Effector CD8-positive, alpha-beta T cell (primary cell): ENCODE measurements at places on chromosomes 3 and 15.

- DNase-seq, result no peak
Observed at GRCh38 chr3:194986208-194987043, 284.5 kb downstream of the XXYLT1 start.

GRCh38 chr15:71249986-71250385 lies 134.7 kb downstream of the THSD4 start:
- DNase-seq, result no peak

DNA sequence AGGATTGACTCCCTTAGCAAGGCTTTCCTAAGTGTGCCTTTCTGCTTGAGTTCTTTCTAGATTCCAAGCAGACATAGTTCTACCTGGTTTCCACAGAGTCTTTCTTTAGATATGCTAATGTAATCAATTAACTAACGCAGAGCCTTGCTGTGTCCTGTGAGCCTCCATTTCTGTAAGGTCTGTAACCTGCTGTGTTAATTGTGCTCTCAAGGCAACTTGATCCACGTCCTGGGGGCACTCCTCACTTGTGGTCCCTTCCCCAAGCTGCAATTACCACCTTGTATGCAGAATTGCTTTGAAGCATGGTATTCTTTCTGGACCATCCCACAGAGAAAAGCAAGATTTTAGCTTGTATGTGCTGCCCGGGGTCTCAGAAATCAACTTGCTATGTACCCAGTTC lies 29.5 kb upstream of the THSD4 start:
- DNase-seq, result no peak

DNA sequence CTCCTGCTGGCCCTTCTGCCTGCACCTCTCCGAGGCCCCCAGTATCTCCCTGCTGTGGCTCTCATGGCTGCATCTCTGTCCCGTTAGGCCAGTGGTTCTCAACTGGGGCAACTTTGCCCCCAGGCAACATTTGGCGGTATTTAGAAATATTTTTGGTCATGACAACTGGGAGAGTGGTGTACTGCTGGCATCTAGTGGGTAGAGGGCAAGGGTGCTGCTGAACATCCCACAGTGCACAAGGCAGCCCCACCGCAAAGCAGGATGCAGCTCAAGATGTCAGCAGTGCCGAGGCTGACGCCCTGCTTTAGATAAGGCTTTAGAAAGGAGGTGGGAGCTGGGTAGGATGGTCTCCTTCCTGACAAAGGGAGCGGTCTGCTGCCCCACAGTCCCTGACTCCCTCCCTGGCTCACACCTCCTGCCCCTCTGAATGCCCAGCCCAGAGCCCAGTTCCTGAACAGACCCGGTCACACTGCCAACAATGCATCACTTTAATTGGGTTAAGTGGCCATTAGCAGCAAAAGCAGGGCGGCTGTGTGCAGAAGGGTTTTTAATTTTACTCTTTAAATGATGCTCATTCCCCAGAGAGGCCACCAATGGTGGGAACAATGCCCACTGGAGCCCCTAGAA lies 68.8 kb upstream of the TMEM115 start:
- DNase-seq, result no peak

DNA sequence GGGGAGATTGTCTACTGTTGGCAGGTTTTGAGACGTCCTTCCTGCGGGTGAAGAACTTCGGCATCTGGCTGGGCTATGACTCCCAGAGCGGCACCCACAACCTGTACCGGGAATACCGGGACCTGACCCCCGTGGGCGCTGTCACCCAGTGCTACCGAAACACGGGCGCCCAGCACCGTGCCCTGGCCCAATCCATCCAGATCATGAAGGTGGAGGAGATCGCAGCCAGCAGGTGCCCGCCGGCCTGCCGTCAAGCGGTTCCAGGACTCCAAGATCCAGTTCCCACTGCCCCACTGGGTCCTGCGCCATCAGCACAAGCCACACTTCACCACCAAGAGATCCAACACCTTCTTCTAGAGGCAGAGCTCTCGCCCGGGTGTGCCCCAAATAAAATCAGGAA lies 194.9 kb upstream of the EPHA6 start:
- no peak for DNase-seq

- DNase-seq, result no peak
Observed at GRCh38 chr3:5258526-5258925, 71.0 kb downstream of the EDEM1 start.

GRCh38 chr3:169106662-169107061 lies 556.9 kb downstream of the MECOM start:
- no peak for DNase-seq

DNA sequence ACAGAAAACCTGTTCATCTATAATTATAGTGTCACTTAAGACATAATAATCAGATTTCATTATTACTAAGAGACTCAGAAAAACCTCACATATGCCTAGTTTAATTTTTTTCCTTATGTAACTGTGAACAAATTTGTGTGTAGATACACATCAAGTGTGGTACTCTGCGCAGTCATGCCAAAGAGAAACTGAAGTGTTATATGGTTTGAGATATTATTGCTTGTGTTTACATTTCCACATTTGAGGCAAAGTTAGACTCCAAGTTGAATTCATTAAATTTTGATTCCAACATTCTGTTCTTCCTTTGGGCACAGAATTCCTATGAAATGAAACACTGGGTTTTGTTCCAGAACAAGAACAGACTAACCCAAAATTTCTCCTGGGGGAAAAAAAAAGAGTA lies 2.2 kb downstream of the MBNL1 start:
- no peak for DNase-seq

DNA sequence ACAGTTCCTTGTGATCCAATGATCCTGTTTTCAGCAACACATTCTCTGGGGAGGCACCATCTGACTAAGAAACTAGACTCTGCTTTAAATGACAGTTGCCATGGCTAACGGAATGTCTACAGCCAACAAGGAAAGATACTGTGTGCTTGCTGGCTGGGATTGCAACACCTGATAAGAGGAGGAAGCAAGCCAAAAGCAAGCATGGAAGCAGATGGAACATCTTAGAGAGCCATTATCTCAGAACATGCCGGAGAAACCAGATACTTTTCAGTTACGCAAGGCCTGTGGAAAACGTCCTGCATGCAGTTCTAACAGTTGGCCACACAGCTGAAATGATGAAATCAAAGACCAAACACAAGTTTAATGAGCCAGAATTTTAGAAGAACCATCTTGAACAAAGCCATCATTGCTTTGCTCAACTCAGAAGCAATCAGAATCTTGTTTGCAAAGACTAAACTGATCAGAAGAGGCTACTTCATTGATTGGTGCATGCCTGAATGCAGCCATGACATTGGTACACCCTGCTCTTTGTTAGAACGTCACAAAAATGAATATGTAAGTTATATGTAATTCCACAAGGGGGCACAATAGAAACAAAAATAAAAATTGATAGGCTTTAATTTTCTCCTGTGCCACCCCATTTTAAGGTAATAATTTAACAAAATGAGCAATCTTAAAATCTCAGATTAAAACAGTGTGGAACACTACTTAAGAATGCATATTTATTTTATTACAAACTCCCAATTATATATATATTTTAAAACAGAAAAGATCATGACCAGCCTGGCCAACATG lies 50.8 kb downstream of the GXYLT2 start:
- peak; percentile 7 for DNase-seq

DNA sequence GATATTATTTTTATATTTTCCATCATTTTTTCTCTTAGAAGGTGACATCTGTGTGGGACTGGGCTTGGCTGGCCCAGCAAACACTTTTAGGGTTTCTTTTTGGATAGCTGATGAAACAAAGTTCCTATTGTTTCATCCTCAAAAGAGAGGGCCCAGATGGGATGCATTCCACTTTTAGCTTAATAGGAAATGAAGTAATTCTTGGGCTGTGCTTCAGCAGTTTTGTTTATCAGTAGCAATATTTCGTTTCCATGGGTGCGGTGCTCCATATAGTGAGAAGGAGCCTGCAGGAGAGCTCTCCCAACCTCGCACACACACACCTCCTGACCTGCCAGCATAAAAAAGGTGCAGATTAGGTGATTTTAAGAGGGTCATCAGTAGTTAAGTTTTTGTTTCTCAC lies 147.5 kb downstream of the AKAP13 start:
- DNase-seq, result no peak

GRCh38 chr3:62558549-62559112 lies 185.3 kb upstream of the FEZF2 start:
- DNase-seq, result no peak

- no peak for DNase-seq
Observed at GRCh38 chr3:58006661-58007060, 1.6 kb upstream of the FLNB start.

DNA sequence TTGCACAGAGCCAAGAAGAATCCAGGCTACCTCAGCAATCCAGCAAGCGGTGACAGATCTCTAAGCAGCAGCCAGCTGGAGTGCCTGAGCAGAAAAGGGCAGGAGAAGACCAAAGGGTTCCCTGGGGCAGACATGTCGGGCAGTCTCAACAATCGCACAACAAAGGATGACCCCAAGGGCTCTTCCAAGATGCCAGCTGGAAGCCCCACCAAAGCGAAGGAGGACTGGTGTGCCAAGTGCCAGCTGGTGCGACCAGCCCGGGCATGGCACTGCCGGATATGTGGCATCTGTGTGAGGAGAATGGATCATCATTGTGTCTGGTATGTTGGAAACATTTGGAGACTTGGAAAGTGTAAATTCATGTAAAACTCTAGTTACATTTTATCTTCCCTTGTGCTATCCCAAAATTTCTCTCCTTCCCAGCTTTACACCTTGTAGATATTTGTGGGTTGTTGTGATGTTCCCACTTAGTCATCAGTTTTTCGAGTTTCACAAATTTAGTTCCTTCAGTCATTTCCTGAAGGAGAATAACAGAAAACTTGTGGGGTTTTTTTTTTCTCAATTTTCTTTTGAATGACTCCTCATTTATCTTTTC lies 6.4 kb downstream of the ZDHHC23 start:
- no peak for DNase-seq

- DNase-seq, result no peak
Observed at GRCh38 chr15:77974416-77975331, 102.8 kb downstream of the TBC1D2B start.

GRCh38 chr15:67019069-67019468 lies 46.3 kb upstream of the SMAD3 start:
- DNase-seq, result no peak

DNA sequence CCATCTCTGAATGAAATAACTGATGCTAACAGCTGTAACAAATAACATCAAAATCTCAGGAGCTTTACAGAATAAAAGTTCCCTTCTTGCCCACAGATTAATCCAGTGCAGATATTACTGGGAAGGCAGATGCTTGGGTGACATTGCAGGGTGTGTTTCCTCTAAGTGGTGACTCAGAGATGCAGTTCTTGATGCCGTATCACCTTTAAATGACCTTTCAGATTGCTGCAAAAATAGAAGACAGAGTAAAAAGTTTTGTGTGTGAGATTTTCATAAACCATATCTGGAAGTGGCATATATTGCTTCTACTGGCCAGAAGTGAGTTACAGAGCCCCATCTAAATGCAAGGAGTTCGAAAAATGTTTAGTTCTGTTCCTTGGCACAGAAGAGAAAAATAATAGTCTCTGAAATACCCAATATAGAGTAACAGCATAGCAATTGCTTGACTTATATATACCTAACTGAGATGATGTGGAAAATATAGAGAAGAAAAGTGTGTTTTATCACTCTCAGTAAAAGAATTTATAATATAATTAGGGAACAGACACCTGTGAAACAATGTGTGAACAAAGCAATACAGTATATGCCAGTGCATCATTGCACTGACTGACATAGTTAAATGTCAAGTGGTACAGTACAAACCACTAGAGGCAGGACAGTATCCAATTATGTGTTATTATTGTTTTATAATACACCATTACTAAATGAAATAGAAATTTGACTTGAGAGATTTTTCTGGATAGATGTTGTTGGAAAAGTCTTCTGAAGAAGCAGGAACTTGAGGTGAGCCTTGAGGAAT lies 430.7 kb upstream of the CBLB start:
- DNase-seq, result no peak

GRCh38 chr3:140530603-140531002 lies 147.3 kb upstream of the TRIM42 start:
- DNase-seq, result no peak

GRCh38 chr15:30956216-30957124 lies 35.0 kb downstream of the MTMR10 start:
- no peak for DNase-seq

DNA sequence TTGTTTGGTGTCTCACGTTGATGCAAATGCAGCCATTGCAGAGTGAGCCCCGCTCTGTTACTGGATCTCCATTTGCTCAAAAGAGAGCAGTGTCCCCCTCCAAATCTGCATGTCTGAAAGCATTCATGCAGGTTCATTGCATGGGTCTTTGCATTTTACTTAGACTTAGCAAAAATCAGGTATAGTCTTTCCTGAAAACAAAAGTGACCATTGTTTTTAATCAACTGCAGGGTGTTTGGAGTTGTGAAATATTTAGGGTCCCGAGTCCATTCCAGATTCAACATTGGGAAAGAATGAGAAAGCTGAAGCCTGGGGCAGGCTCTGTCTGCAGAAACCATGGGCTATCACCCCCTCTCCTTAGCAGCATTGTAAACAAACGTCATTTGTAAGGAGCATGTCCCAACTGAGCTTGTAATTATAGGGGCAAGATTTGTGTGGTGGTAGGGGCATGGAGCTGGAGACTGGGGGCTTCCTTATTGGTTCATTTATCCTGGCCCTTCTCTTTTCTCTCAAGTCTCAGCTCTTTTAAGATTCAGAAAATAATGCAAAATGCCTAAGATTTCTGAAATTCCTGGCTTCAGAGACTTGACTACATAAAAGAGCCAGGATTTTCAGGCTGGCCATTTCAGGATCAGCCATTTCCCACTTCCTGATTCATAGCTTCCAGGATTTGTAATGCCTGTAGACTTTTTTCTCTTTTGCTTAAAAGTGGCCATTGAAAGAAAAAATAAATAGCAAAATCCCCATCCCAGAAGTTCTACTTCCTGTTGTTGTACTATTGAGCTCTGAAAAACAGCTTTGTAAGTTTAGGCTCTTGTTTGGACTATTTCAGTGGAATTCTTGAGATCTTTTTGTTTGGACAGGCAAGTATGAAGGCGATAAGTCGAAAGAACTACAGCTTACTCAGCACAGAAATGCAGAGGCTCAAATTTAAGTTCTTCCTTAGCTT lies 23.0 kb downstream of the IGF1R start:
- DNase-seq, result no peak

DNA sequence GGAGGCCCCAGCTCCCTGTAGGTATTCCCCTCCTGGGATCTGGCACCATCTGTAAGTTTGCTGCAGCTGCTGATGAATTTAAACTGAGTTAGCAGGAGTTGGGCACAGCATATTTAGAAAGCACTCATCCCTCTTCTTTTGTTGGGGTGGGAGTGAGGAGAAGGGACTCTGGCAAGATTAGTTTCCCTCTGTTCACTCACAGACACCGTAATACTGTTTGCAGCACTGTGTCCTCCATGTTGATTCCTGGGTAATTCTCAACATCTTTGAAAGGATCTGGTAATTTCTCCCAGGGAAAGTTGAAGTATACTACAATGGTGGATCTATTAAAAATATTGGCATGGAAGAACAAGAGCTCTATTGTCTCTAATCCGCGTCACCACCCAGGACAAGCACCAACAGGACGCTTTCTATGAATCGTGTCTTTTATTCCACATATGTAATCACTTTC lies 173.3 kb downstream of the RBMS3 start:
- DNase-seq, result no peak

GRCh38 chr3:129596194-129597086 lies 10.0 kb downstream of the PLXND1 start:
- no peak for DNase-seq
